ENCODE measurements at places on chromosomes 5 and 9.

GRCh38 chr5:74949976-74950375 lies 83.8 kb upstream of the FAM169A start:
- no peak for DNase-seq

DNA sequence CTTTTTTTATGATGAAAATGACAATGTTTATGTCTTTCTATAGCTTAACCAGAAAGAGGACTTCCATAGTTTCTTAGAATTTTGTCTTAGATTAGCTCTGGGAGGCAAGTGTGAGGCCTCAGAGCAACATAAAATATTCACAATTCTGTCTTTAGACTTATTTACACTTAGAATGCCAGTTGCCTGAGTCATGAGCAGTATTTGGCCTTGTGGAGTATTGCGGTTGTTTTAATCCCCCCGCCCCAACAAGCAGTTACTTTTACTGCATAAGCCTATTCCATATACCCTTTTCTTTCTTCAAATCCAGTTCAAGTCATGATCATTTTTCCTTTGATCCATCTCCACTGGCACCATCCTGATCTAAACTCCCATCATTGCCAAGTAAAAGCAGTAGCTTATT lies 198.0 kb upstream of the EGFLAM start:
- DNase-seq, result no peak

DNA sequence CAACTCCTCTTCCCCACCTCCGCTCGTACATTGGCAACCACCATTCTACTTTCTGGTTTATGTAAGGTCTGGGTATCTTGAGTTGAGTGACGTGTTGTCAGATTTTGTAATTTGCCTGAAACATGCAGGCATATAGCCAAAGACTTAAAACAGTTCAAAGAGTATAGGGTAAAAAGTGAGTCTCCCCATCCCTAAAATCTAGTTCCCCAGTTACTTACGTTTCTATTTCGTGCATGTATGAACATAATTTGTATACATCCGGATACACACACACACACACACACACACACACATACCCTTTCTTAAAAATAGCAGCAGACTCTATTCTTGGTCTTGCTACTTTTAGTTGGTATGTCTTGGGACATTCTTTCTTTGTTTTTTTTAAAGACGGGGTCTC lies 915 bp downstream of the HSDL2 start:
- DNase-seq, result peak; percentile 7

DNA sequence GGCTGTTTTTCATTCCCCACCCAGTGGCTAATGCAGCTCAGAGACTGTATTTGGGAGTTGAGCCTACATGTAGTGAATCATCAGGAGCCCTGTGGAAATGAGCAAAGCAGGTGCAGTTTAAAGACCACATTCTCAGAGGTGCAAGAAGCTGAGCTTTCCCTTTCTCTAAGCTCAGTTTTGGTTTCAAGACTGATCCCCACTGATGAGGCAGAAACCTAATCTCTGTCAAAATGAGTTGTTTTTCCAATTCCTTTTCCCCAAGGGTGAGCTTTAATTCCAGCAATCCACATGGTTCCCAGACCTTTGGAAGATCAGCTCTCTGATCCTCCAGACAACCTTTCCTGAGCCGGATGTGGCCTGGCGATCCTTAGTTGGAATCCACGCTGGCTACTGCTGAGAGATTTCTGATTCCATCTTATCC lies 420.5 kb downstream of the EBF1 start:
- DNase-seq, result no peak

- DNase-seq, result no peak
Measured at GRCh38 chr9:115170358-115171073, 52.6 kb upstream of the TNC start.

- DNase-seq, result peak; percentile 12
Measured at GRCh38 chr9:122346478-122347347, 24.1 kb upstream of the PTGS1 start.

DNA sequence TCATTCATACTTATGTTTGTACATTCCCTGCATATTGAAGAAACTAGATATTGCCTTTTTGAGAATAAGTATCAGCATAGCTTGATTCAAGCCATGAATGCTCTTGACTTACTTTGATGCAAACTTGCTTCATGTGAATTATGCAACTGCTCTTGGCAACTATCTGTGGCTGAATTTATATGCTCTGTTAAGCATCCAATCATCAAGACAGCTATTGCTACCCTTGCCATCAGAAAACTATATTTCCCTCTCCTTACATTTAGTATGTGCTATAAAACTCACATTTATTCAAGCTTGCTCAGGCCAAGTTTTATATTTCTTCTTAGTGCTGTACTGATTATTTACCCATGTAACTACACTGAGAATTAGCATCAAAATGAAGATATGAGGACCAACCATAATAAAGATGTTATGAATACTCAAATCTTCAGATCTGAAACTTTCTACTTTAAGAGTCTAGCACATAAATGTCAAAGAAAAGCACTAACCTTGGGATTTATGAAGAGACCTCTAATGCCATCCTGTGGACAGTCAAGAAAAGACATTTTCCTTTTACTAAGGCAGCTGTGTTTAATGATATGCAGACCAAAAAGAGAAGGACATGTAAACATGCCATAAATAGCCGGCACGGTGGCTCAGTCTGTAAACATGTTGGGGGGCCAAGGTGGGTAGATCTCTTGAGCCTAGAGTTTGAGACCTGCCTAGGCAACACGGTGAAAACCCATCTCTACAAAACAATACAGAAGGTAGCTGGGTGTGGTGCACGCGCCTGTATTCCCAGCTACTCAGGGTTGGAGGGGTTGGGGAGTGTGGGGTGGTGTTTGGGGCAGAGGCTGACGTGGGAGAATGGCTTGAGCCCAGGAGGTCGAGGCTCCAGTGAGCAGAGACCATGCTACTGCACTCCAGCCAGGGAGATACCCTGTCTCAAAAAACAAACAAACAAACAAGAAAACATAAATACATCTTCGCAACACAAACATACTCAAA lies 267.0 kb upstream of the TYRP1 start:
- DNase-seq, result no peak

DNA sequence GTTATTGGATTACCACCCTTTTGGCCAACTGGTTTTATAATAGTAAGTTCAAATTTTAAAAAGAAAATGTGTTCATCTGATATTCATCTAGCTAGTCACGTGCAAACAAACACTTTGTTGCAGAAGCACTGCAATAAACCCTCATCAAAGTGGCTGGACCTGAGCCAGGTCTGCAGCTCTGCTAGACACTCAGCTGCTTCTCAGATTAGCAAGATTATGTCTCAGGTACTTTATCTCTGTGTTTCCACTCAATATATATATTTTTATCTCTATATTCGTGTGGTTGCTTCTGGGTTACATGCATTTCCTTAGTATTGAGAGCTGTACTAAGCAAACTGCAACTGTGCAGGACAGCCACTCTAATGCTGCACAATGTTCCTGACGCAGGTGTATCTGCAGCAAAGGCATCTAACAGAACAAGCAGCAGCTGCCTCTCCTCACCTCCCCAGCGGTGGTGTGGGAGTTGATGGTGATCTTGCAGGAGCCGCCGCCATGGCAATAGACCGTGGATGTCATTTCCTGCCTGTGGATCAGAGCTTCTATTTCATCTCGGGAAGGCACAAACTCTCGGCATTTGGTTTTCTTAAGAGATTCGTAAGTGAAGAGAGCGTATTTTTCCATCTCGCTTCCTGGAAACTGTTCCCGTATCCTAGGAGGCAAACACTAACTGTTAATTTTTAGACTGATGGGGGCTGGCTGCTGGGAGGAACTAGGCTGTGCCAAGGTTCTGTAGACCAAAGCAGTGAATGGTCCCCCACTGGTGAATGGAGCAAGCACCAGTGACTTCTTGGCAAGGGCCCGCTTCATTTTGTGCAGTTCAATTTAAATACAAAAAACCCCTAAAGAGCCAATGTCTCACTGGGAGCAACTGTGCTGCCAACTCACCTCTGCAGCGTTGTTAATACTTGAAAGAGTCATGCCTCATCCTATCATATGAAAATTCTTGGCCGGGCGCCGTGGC lies 56.7 kb upstream of the RETREG1 start:
- peak; percentile 15 for DNase-seq

DNA sequence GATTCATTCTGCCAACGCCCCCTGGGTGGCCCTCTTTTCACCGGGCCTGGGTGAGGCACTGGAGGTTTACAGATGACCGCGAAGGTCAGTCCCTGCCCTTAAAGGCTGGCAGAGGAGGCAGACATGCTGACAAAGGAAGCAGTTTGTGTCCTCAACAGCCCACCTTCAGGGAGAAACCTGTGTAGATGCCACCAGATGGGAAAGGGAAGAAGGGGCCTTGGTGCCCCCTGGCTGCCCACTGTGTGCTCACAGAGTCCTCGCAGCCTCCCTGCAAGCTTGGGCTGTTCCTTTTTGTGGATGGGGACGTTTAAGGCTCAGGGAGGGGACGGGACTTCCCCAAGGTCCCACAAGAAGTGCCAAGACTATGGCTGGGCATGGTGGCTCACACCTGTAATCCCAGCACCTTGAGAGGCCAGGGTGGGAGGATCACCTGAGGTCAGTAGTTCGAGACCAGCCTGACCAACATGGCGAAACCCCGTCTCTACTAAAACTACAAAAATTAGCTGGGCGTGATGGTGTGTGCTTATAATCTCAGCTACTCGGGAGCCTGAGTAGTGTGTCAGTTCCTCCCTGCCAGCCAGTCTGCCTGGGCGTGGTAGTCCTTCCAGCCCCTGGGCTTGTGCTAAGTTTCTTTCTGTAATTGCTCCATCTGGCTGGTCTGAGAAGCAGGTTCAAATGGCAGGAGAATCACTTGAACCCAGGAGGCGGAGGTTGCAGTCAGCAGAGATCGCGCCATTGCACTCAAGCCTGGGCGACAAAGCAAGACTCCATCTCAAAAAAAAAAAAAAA lies 36.2 kb downstream of the NEK6 start:
- DNase-seq, result no peak

DNA sequence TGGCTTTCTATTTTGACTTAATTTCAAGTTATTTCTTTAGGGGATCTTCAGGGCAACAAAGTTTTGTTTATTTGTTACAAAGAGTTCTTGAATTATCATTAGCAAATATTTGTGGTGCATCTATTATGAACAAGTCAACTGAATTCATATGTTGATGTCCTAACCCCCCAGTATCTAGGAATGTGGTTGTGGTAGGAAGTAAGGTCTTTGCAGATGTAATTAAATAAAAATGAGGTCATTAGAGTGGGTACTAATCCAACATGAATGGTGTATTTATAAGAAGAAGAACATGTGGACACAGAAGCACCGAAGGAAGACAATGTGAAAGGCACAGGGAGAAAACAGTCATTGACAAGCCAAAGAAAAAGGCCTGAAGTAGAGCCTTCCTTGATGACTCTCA lies 474.0 kb upstream of the DAB2 start:
- DNase-seq, result no peak

DNA sequence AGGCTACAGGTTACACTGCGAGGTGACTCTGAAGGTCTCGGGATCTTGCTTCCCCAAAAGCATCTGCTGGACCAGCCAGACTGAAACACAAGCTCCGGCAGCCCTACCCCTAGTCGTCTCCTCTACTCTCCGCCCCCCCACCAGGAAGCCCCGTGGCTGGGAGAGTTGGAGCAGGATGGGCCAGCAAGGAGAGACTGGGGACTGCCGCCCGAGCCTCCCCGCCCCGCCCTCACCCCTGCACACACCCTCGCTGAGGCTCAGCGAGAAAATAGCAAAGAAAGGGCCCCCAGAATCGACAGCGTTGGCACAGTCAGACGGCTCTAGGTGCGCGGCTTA lies 1.3 kb downstream of the TRIM7 start:
- DNase-seq, result no peak

GRCh38 chr5:160348080-160348479 lies 22.3 kb downstream of the C1QTNF2 start:
- DNase-seq, result no peak

DNA sequence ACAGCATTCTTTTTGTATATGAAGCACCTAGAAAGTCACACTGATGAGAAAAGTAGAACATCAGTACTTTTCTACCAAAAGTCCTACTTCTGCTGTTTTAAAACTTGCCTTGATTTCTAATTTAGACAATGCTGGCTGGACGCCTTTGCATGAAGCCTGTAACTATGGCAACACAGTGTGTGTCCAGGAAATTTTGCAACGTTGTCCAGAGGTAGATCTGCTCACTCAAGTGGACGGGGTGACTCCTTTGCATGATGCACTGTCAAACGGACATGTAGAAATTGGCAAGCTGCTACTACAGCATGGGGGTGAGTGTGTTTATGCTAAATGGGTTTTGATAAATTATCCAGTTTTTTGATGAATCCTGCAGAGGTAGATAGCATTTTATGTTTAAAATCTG lies 73.5 kb downstream of the SLF1 start:
- DNase-seq, result no peak
